ENCODE measurements at places on chromosomes 16 and 17.
A peak's percentile ranks its signal among the peaks of the same experiment; 100 is the strongest.

DNA sequence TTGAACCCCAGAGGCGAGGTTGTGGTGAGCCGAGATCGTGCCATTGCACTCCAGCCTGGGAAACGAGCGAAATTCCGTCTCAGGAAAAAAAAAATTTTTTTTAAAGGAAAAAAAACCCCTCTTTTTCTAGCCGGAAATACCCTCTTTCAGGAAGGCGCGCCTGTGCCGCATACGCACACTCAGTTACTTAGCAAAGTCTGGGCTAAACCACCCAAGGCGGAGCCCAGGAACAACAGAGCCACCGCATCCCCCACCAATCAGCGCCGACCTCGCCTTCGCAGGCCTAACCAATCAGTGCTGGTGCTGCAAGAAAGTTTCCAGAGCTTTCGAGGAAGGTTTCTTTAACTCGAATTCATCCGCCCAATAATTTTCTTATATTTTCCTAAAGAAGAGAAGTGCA lies 510.4 kb downstream of the KCNJ18 start:
- no peak for DNase-seq

- DNase-seq, result no peak
Observed at GRCh38 chr17:63945784-63946439, 13.8 kb upstream of the CD79B start.

DNA sequence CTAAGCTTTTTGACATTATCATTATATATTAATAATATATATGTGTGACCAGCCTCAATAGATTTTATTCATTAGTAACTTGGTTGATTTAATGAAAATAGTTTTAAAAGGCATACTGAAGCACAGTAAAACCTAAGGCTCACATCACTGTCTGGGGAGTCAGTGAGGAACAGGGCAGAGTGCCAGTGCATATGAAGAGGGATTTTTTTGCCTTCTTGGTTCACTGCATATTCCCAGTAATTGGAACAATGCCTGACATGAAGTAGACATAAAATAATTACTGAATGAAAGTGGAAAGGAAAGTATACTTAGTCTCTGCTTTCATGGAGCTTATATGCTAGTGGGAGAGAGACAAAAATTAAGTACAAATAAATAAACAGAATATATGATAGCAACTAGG lies 81.1 kb downstream of the FTO start:
- peak; percentile 57 for DNase-seq

DNA sequence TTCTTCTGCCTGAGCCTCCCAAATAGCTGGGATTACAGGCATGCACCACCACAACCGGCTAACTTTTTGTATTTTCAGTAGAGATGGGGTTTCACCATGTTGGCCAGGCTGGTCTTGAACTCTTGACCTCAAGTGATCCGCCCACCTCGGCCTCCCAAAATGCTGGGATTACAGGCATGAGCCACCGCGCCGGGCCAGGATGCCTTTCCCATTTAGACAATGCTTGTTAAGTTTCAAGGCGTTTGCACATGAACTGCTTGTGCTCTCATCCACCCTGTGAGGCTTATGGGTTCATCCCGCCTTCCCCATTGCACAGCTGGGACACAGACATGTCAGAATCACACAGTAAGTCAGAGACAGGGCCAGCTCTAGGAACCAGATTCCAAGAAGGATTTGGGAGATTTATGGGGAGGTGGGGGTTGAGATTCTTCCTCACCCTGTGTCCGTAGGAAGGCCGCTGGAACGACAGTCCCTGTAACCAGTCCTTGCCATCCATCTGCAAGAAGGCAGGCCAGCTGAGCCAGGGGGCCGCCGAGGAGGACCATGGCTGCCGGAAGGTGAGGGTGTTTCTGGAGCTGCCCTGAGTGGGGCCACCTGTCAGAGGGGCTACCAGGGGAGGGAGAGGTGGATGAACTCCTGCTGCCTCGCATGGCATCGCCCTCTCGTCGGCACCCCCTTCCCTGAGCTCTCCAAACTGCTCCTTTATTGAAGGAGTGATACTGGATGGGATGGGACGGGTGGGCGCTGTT lies 46.3 kb downstream of the MRC2 start:
- DNase-seq, result no peak

GRCh38 chr17:1083451-1084187 lies 86.7 kb downstream of the TIMM22 start:
- peak; percentile 70 for DNase-seq

DNA sequence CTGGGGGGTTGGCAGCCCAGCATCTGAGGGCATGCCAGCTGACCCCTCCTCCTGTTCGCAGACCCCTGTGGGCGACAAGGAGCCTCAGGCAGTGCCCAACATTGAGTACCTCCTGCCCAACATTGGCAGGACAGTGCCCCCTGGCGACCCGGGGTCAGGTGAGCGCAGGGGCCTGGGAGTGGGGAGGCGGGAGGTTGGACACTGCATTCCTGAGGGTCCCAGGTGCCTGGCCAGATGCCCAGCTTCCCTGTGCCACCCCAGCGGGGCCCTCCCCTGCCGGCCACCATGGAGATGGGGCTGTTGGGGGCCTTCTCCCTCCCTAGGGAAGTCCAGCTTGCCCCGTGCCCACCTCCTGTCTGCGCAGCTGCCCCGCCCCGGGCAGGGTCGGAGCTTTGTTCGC lies 70.1 kb downstream of the ARHGAP23 start:
- no peak for DNase-seq

GRCh38 chr16:67052399-67052798 lies 23.4 kb downstream of the CBFB start:
- no peak for DNase-seq

GRCh38 chr16:70490261-70490660 lies 33.1 kb downstream of the COG4 start:
- DNase-seq, result no peak

GRCh38 chr17:81528651-81529436 lies 667 bp downstream of the FSCN2 start:
- DNase-seq, result no peak

DNA sequence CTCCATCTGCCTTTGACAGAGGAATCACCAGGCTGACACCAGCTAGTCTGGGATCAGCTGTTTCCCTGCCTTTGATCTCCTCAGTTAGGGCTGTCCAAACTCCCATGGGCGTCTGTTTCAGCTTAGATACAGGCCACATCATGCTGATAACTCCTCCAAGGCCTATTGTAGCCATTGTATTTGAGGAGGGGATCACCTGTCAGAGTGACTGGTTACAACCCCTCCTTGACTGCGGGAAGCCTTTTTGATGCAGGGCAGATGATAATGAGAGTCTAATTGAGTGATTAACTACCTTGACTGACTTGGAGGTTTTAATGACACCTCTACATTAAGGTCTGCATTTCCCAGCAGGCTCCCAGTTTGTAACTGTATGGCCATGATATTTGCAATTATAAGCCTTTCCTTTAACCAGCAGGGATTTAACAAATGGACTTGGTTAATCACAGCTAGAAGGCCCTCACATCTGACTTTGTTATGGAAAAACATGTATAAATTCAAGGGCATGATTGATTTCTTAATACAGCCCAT lies 863.5 kb downstream of the KCNJ2 start:
- DNase-seq, result no peak

DNA sequence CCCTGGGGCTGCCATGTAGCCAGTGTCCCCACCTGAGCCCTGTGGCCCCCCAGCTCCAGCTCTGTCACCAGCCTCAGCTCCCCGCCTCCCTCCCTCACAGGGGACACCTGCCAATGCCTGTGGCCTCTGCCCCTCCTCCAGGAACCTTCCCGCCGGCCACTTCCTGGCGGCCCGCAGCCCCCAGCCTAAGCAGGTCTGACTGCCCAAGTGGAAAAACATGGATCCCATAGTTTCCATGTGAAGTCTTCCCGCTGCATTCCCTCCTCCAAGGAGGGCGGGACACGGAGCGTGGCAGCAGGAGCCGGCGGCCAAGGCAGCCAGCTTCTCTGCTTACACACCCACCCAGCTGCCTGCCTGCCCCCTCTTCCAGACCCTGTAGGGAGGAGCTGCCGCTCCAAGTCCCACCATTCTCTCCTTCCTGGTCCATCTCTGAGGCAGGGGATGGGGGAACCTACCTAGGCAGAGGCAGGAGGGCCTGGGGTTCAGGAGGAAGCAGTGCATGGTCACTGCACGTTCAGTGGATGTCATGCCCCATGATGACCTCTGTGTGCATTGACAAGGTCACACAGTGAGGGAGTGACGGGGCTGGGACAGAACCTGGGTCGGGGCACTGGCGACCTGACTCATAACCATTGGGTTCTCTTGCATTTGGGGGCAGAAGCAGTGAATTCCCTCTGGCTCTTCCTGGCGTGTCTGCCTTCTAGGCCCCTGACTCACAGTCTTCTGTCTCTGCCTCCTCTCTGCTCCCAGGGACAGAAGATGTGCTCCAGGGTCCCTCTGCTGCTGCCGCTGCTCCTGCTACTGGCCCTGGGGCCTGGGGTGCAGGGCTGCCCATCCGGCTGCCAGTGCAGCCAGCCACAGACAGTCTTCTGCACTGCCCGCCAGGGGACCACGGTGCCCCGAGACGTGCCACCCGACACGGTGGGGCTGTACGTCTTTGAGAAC lies 8.7 kb downstream of the VASN start:
- DNase-seq, result no peak

DNA sequence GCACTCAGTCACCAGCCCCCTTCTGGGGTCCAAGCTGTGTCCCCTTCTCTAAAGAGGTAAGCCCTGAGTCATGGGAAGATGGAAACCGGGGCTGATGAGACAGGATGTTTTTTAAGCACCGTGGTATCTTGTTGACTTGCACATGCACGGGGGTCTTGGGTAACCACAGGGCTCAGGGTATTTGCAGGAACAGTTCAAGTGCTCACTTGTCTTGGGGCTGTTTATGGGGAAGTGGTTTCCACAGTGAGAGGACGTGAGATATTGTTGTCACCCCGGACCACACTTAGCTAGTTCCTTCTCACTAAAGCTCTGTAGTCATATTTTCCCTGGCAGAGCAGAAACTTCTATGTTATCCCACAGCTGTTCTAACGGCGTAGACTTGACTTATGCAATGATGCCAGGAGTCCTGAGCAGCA lies 7.7 kb downstream of the CCL3L1 start:
- DNase-seq, result no peak

DNA sequence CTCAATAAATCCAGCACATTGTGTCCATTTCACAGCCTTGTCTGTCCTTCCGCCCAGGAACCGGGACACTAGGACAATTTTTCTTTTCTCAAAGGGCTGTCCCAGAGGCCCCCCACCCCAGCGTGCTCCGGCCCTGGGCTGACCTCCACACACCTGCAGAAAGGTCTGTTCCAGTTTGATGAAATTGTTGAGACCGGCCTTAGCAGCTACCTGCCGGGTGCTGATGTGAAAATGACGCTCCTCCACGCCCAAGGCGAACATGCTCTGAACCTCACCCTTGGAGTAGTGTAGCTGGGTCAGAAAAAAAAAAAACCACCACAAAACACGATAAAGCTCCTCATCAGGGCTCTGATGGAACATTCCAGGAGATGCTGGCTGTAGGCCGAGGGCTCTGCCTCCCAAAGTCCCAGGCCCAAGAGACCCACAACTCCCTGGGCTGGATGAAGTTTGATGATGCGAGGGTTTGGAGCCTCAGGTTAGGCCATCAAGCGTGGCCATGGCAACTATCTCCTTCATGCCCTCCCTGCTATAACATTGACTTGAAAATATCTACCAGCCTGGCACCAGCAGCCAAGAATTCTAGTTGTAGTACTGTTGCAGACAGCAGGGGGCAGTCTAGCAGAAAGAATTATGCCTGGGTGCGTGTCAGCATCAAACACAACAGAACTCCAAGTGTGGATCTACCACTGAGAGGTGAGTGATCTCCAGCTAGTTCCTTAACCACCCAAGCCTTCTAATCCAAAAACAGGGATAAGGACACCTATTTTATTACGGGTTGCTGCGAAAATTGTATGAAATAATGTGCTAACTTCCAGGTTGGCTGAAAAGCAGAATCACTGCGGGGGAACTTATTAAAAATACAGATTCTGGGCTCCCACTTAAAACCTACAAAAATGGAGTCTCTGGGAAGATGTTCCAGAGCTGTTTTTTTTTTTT lies 62.1 kb downstream of the RMI2 start:
- DNase-seq, result peak; percentile 68

DNA sequence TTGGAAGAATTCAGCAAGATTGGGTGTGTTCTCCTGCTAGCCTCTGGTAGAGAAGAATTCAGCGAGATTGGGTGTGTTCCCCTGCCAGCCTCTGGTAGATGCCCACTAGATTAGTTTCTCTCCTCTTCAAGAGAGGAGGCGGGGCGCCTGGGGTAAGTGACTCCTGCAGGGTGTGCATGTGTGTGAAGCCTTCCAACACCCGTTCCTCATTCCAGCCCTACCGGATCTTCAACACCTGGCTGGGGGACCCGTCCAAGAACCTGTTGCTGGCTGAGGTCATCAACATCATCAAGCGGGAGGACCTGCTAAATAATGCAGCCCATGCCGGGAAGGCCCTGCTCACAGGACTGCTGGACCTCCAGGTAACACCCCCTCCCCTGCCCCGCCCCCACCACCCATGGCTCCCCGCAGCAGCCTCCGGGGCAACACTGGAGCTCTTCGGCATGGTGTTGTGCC lies 21.3 kb downstream of the TMEM186 start:
- DNase-seq, result no peak

- DNase-seq, result peak; percentile 9
Observed at GRCh38 chr17:16178836-16179235, 36.5 kb downstream of the NCOR1 start.

- no peak for DNase-seq
Observed at GRCh38 chr17:920190-920589, 59.4 kb downstream of the NXN start.

- no peak for DNase-seq
Observed at GRCh38 chr17:15233971-15234370, 31.2 kb downstream of the PMP22 start.

GRCh38 chr16:61306204-61306603 lies 730.0 kb downstream of the CDH8 start:
- DNase-seq, result no peak

GRCh38 chr17:43530288-43531081 lies 15.7 kb downstream of the ETV4 start:
- DNase-seq, result peak; percentile 89

DNA sequence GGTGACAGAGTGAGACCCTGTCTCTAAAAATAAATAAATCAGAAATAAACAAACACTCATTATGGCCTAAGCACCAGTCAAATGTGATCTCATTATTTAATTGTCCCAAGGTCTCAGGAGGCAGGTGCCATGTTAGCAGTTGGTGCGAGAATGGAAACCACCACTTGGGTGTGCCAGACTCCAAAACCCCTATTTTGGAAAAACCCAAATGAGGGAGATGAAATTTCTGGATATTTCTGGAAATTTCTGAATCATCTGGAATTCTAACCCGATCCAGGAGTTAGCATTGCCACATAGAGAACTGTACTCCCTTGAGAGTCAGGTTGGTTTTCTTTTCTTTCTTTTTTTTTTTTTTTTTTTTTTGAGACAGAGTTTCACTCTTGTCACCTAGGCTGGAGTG lies 264.0 kb downstream of the XYLT1 start:
- DNase-seq, result no peak

- DNase-seq, result no peak
Observed at GRCh38 chr16:86911437-86911958, 333.1 kb downstream of the FOXL1 start.

DNA sequence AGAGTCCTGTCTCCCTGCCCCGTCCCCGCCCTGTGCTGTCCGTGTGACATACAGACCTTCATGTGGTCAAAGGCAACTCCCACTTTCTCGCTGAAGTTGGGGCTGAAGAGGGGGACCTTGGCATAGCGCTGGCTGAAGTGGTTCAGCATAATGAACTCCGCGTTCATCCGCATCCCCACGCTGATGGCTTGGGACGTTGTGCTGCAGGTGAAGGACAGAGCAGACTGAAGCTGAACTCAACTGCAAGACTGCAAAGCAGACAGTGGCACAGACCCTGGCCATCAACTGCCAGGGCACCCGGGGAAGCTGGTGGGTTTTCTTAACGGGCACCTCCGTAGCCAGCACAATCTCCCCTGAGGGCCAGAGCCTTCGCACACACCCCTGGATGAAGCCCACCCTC lies 24.2 kb downstream of the ELAC2 start:
- no peak for DNase-seq

Data from fibroblast of skin of back (primary cell).